Astrocyte of the cerebellum (primary cell): ENCODE measurements at places on chromosomes 7 and 10.

DNA sequence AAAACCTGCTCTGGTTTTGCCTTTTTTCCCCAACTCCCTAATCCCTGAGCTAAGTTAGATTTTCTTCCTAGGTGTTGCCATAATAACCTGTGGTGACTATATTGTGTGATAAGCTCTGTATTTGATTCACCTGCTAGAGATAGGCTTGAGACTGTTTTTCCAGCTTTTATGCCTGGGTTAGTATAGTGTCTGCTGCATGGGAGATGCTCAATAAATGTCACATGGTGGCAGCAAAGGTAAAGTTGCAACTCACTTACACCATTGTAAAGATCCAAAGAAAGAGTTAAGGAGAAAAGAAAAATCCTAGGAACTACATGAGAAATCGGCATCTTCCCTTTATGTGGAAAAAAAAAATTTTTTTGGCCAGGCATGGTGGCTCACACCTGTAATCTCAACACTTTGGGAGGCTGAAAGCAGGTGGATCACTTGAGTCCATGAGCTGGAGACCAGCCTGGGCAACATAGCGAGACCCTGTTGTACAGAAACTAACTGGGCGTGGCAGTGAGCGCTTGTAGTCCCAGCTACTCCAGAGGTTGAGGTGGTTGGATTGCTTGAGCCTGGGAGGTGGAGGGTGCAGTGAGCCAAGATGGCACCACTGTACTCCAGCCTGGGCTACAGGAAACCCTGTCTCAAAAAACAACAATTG lies 3.7 kb downstream of the CCNJ start:
- no peak for DNase-seq

GRCh38 chr10:47062441-47063200 lies 151.4 kb downstream of the PTPN20 start:
- DNase-seq, result no peak

DNA sequence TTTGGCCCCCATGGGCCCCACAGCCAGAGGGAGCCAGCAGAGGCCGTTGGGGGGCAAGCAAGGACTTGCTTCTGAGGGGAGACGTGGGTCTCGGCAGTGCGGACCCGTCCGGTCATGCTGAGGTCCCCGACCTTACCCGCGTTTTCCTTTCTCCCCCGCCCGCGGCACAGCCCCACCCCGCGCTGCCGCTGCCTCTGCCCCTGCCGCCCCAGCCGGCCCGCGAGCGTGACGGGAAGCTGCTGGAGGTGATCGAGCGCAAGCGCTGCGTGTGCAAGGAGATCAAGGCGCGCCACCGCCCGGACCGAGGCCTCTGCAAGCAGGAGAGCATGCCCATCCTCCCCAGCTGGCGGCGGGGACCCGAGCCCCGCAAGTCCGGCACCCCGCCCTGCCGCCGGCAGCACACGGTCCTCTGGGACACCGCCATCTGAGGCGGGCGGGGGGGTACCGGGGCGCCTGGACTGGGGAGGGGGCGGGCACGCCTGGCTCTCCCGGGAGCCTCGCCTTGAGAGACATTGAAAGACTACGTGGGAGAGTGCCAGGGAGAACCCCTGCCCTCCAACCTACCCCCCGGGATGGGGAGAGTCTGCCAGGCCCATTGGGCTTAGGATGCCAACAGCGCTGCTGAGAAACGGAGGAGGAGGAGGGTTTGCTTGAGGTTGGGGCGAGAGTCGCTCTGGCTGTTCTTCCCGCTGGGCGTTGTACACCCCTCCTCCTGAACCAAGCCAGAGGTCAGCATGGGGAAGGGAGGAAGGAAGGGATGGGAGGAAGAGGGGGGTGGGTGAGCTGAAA lies 9.9 kb downstream of the NYAP1 start:
- no peak for DNase-seq

DNA sequence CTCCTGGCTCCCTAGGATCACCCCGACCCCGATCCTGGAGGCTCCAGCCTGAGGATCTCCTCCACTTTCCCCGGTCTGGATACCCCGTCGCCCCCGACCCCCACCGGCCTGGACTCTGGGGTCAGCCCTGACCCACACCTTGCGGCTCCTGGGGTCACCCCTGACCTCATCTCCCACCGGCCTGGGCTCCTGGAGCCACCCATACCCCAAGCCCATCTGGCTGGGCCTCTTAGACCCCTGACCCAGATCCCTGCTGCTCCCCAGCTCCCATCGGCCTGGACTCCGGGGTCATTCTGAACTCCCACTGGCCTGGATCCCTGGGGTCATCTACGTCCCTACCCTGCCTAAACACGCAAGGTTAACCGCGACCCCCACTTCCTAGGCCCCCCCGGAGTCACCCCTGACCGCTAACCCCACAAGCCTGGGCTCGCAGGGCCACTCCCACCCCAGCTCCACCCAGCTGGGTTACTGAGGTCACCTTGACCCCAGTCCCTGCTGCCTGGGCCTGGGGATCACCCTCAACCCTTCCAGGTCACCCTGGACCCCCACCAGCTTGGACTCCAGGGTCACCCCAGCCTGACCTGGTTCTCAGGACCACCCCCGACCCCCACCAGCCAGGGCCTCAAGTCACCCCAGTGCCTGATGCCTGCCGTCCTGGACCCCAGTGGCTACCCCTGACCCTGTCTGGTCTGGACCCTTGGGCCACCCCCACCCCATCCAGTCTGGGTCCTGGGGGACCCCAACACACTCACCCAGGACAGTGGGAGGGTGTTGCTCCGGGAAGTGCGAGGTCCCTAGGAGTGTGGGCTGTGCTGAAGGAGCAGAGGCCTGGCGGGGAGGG lies 1.2 kb downstream of the FOXK1 start:
- no peak for DNase-seq

- DNase-seq, result no peak
These were observed 708.0 kb downstream of the LRMDA start for GRCh38 chr10:76139431-76139830.

- DNase-seq, result no peak
These were observed 39.7 kb downstream of the ARID5B start for GRCh38 chr10:61941202-61941681.

DNA sequence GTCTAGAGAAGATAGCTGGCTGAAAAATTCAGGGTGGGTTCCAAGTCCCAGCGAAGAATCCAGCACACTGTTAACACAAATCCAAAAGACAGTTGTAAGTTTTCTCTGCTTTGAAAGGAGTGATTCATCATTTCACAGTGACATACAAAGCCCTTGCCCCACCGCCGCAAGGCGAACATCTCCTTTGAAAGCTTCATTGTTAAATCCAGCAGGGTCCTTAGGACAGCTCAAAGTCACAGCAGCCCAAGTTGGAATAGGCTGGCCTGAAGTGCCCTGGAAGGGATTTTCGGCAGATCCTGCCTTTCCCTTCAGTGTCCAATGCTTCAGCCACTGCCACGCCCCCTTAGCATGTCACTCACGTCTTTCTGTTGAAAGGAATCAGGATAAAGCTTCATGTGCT lies 526.1 kb downstream of the CALN1 start:
- no peak for DNase-seq

GRCh38 chr10:22252801-22253579 lies 35.2 kb upstream of the EBLN1 start:
- DNase-seq, result no peak

DNA sequence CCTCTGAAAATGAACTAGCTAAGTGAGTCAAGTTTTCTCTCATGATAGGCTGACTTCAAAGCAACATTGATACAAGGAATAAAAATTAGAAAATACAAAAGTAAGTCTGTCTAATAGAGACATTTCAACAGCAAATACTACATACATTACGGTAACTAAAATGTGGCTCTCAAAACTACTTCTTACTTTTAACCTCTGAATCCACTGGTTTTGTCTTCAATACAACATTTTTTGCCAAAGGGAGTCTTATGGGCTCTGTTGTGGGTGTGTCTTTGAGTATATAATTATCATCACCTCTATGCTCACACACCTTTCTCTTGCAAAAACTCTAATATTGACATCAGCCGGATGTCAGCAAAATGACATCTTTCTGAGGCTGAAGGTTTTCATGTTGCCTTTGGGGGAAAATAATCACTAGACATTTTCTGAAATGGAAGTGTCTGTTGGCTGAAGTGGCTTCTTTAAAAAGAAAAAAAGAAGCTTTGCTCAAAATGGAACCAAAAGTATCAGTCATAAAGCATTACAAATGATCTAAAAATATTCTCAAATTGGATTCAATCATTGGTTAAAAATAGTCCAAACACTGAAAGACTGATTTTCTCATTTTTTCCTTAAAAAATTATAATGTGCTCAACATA lies 41.8 kb upstream of the FAM133B start:
- DNase-seq, result no peak

GRCh38 chr10:23099816-23100215 lies 4.4 kb downstream of the MSRB2 start:
- DNase-seq, result no peak

DNA sequence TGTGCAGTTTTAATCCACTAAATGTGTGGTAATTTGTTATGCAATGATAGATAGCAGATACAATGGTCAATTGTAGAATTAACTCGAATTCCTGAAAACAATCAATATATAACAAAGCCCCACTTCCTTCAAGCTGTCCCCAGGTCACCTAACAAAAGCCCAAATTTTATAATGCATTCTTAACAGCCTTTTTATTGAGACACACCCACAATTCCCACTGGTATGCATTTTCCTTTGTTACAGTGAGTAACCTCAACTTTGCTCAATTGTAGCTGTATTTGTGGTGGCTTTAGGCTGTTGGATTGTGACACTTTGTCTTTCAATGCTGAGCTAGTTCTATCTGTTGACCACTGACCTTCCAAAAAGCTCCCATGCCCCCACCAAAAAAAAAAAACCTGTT lies 279.8 kb upstream of the CACNA2D1 start:
- DNase-seq, result no peak

- DNase-seq, result peak; percentile 16
These were observed 46.5 kb downstream of the INHBA start for GRCh38 chr7:41656366-41656765.

- DNase-seq, result peak; percentile 82
These were observed 95.7 kb upstream of the PALS2 start for GRCh38 chr7:24477398-24478136.

DNA sequence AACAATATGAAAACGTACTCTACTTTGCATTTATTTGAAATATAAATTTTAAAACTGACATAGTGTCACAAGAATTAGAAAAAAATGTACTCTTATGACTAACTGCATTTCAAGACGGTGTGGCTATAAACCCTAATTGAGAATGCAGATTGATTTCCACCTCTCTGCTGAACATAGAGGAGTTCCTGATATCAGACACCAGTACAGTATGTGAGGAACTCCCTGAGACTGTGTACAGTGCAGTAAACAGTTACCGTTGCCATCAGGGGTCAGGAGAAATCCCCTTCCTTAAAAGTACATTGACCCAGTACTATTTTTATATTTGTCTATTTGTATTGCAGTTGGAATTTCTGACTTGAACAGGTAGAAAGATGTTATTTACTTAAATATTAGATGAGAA lies 61.8 kb upstream of the DKK1 start:
- no peak for DNase-seq

- DNase-seq, result no peak
These were observed 5.3 kb downstream of the CLDN15 start for GRCh38 chr7:101232141-101232850.

DNA sequence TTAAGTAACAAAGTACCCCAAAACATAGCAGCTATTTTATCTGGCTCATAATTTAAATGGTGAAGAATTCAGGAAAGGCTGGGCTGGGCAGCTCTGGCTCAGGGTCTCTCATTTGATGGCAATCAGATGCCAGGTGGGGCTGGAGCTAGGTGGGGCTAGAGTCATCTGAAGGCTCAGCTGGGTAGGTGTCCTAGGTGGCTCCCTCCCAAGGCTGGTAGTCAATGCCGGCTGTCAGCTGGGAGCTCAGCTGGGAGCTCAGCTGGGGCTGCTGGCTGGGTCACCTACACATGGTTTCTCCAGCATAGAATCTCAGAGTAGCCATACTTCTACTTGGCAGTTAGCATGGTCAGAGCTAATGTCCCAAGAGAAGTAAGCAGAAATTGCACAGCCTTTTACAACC lies 34.1 kb downstream of the OSBPL3 start:
- no peak for DNase-seq

DNA sequence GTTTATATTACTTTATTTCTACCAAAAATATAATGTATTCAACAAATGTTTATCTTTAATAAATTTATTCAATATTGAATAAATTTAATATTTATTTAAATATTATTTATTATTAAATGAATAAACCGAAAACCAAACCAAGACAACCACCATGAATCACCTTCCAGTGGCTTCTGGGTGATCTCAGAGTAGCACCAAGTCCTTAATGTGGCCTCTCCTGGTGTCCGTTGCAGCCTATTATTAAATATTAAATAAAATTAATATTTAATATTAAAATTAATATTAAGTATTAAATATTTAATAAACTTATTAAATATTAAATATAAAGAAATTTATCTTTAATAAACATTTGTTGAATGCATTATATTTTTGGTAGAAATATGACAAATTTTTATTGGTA lies 143.3 kb upstream of the PLPP4 start:
- DNase-seq, result no peak

GRCh38 chr10:94123258-94123995 lies 129.7 kb downstream of the PLCE1 start:
- peak; percentile 64 for DNase-seq
